ENCODE measurements at places on chromosomes 3 and 15.

- DNase-seq: no peak
Measured at GRCh38 chr15:87193481-87193880, 1063.1 kb downstream of the NTRK3 start.

DNA sequence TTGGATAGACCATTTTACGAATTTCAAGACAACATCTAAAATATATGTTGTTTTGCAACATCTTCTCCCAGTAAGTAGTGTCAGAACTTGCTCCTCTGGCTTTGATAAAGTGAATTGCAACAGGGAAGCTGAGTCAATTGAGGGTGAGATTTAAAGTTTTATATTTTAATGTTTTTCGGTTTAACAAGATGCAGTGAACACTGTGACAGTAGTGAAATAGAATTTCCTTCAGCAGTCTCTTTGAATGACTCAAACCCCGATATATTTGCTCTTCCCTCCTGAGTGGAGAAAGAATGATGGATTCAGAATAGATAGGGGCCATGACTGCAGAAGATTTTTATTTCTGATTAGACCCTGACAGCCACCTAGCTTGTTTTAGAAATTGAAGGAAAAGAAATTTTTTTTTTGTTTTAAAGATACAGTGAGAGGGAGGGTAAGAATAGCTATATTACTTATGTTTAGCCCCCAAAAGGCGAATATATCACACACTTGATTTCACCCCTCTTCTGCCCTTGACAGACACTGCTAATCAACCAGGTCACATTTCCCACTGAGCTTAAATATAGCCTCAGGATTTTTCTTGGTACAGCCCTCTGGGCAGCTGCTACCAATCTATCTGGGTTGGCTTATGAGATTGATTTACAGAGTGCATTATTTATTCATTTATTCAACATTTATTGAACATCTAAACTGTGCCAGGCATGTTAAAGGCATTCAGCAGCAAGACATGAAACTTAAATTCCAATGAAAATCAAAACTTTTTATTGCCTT is 183.3 kb upstream of the ADAMTS9 start:
- DNase-seq: no peak

GRCh38 chr15:92505611-92506010 is 111.9 kb downstream of the ST8SIA2 start:
- no peak for DNase-seq

DNA sequence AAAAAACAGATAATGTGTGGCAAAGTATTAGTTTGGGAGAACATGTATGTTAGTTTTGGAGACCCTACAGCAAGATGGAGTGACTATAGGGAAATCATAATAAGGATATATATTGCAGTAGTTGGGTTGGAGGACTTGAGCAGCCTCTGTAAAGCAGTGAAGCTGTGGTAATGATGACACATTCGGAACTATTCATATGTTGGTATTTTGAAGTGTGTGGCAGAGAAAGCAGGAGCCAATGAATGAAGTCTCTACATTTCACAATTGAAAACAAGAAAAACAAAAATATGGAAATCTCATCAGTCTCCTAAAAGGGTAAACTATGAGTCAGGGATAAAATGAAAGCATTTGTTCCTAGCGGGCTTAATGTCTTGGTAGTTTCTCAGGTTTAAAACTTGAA is 645.9 kb downstream of the OTOL1 start:
- no peak for DNase-seq

GRCh38 chr3:45126730-45127129 is 19.4 kb downstream of the CDCP1 start:
- no peak for DNase-seq

GRCh38 chr3:22306454-22306853 is 555.4 kb upstream of the ZNF385D start:
- no peak for DNase-seq

- DNase-seq: no peak
Measured at GRCh38 chr3:151639418-151639740, 94.3 kb upstream of the AADACL2 start.

DNA sequence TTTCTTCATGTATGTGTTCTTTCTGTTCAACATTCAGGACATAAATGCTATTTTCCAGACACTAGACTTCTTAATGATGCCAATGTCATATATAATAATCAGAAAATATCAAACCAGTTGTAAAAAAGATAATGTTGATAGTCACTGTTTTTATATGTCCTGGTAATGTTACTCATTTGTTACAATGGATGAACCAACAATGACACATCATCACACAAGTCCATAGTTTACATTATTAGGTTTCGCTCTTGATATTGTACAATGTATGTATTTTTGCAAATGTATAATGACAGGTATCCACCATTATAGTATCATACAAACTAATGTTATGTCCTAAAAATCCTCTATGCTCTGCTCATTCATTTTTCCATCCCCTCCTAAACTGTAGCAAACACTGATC is 243.8 kb upstream of the CDIN1 start:
- DNase-seq: no peak

DNA sequence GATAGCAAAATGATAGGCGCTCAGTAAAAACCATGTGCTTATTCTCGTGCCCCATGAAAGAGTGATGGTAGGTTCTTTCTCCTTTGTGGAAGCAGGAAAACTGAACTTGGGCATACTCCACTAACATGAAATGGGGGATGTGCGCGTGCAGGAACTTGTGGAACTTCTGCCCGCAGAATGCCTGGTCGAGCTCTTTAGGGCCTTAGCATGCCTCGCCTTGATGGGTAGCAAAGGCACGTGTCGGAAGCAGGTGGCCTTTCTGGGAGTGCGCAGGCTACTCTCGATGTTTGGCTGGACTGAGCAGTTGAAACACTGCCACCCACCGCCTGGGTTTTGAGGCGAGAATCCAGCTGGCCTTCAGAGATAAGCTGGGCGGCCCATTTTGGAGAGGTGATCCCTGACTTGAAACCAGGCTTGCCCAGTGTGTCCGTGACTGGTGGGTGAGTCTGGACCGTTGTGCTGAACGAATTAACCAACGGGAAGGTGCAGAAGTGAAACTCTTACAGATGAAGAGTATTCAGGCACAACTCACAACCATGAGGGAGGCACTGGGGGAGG is 842 bp downstream of the PCCB start:
- no peak for DNase-seq

DNA sequence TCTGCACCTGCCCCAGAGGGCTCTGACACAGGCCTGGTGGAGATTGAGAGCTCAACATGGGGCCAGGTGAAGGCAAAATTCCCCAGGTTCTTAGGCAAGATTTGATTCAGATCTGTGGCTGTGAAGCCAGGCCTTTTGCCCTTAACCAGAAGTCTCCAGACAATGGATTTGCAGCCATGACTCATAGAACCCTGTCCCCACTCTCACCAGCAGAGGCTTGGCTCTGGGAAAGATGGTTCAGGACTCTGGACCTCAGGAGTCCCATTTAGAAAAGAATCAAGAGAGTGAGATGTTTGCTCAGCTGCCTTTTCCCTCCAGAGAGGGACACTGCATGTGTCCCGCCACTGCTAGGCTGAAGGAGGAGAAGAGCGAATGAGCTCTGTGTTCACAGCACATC is 361.4 kb upstream of the ICE2 start:
- no peak for DNase-seq

DNA sequence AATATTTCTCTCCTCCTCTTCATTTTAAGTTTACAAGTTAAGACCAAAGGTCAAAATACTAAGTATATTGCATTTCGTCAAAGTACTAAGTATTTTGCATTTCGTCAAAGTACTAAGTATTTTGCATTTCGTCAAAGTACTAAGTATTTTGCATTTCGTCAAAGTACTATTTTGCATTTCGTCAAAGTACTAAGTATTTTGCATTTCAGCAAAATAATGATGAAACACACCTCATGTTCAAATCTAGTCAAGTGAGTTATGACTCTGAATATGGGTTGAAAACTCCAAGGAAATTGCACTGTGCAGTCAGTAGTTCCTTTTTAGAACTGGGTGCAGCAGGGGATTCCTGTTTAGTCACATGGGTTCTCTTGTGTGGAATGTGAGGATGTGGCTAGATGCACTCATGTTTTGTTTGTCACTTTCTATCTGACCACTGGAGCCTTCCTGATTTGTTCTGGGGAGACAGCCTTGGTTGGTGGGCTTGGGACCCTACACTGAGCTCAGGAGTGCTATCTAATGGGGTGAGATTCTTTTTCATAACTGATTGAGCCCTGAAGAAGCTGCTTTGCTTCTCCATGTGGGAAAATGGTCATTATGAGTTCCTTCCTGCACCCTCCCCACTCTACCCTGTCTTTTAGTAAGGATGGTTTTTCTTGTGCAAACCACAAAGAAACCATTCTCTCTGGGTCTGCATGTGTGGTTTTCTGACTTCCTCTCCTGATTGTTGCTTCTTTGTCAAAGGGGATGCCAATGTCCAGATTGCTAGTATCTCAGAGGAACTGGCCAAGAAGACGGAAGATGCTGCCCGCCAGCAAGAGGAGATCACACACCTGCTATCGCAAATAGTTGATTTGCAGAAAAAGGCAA is 73.4 kb downstream of the CCK start:
- DNase-seq: no peak

DNA sequence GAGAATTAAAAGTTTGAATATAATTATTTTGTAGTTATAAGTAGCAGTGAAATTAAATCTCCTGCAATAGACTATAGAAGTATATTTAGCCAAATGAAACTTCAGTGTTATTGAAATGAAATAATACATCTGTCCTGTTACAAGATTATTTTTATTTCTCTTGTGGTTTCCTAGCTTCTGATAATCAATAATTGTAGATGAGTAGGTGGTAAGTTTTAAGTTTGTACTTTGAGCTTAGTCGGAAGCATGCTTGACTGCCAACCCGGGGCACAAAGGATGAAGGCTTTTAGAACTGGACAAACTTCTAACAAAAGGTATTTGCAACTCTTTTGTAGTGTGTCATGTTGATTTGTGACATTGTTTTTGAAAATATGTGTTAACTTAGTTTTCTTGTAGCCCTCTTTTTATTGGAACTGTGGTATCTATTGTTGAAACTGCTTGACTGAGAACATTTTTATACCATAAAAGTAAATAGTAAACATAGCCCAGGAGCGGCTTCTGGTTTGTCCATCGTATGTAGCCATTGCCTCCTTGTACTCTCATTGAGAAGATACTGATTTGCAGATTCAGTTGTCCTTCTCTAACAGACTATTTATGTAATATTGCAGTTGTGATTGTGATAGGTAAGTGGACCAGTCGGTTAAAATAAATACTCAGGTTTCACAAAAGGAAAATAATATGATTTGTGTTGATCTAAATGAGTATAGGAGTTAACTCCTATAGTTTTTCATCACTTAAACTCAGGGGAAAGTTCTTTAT is 2.9 kb downstream of the CTNNB1 start:
- DNase-seq: no peak

DNA sequence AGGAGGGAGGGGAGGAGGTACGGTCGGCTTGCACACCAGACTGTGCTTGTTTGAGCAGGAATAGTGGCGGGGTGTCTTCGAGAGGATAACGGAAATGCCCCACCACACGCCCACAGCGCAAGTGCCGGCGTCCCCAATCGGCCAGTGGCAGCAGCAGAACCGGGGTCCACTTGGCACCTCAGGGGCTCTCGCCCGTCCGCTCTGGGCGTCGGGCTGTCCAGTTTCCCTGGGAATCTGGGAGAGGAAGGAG is 53.7 kb downstream of the CCDC54 start:
- no peak for DNase-seq

GRCh38 chr3:162978136-162978535 is 1481.5 kb downstream of the OTOL1 start:
- no peak for DNase-seq

- no peak for DNase-seq
Measured at GRCh38 chr3:54042259-54042823, 80.0 kb upstream of the CACNA2D3 start.

- DNase-seq: no peak
Measured at GRCh38 chr3:114668099-114668498, 374.3 kb downstream of the TIGIT start.

- DNase-seq: no peak
Measured at GRCh38 chr3:16548721-16549120, 35.2 kb upstream of the RFTN1 start.

GRCh38 chr15:70220490-70221096 is 122.9 kb upstream of the TLE3 start:
- DNase-seq: no peak

- DNase-seq: no peak
Measured at GRCh38 chr15:63238796-63239195, 38.6 kb upstream of the APH1B start.

GRCh38 chr3:21920421-21920861 is 169.4 kb upstream of the ZNF385D start:
- no peak for DNase-seq

DNA sequence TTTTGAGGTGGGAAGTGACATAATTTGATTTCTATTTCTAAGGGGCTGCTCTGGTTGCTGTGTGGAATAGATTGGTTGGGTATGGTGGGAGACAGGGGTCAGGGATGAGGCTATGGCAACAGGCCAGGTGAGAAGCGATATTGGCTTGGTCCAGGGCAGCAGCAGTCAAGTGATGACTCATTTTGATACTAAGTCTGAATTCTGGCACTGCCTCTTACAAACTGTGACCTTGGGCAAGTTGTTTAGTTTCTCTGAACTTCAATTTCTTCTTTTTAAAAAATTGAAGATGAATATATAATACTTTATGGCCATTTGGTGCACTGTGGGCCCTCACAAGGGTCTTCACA is 40.4 kb upstream of the CLSTN2 start:
- no peak for DNase-seq
